Activated naive CD4-positive, alpha-beta T cell (primary cell): ENCODE measurements at places on chromosomes 7 and 10.

DNA sequence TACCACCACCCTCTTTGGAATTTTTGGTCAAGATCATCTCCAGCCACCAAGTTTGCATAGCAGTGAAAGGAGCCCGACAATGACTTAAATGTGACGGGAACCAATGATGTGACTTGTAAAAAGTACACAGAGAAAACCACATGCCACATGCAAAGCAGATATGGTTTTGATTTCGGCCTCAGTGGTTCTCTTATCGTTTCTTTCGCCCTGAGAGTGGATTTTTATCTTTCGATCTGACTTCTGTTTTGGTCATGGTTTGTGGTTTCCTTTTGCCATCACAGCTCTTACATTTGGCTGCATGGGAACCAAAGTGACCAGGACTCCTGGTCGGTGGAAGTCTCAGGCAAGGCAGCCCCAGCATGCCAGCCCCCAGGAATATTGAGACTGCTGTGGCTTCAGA is 31.5 kb downstream of the TCF7L2 start:
- no peak for DNase-seq

DNA sequence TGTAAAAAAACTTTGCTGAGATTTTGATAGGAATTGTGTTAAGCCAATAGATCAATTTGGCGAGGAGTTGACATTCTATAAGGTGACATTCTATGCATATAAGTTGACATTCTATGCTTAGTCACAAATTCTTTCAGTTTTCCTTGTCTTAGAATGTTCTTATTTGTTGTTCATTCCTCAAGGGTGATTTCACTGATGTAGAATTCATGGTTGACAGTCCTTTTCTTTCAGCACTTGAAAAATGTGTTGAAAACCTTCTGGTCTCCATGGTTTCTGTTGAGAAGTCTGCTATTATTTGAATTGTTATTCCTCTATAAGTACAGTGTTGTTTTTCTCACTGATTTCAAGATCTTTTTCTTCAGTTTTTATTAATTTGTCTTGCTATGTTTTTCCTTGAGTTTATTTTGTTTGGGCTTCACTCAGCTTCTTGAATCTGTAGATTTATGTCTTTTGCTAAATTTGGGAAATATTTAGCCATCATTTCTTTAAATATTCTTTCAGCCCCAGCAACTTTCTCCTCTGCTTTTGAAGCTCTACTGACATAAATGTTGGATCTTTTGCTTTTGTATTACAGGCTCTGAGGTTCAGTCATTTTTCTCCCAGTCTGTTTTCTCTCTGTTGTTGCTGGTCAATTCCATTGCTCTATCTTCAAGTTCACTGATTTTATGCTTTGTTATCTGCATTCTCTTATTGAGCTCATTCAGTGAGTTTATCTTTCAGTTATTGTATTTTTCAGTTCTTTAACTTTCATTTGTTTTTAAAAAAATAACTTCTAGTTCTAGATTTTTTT is 154.9 kb downstream of the SDK1 start:
- no peak for DNase-seq

DNA sequence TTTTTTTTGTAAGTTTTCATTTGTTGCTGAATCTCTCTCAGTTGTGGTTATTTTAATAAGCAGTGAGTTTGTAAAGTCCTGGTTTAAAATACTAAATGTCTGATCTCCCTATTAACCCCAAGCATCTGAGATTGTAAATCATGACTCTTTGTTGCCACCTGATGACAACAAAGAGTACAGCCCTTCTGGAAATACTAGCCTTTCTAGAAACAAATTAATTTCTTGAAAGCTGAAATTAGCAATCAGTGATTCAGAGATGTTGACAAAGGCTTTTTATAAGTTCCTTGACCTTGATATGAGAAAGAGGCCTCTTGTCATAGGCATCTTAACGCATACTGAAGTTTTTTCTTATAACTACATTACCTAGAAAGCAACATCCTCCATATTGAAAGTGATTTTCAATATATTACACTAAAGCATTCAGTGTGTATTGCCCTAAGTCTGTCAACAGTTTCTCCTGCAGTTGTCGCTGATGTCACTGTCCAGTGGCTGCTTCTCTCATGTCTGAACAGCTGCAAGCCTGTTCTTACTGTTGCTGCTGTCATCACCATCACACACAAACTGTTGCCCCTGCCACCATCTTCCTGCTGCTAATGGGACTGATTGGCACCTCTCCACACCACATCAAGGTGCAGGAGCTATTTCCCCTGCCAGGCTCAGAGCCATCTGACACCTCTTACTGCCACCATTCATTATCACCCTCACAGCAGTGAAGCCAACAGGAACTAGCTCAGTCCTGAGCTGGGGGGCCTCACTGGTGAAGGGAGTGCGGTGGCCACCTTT is 95.1 kb upstream of the LRGUK start:
- DNase-seq: no peak

- DNase-seq: no peak
These were observed 71.7 kb downstream of the PRLHR start for GRCh38 chr10:118523775-118524174.

- no peak for DNase-seq
These were observed 30.3 kb downstream of the GRID1 start for GRCh38 chr10:86336341-86336740.

- DNase-seq: no peak
These were observed 30.5 kb upstream of the MKRN1 start for GRCh38 chr7:140509789-140510188.

GRCh38 chr10:15591937-15592336 is 127.8 kb downstream of the ITGA8 start:
- DNase-seq: no peak

- DNase-seq: no peak
These were observed 421 bp upstream of the NODAL start for GRCh38 chr10:70441895-70442309.

DNA sequence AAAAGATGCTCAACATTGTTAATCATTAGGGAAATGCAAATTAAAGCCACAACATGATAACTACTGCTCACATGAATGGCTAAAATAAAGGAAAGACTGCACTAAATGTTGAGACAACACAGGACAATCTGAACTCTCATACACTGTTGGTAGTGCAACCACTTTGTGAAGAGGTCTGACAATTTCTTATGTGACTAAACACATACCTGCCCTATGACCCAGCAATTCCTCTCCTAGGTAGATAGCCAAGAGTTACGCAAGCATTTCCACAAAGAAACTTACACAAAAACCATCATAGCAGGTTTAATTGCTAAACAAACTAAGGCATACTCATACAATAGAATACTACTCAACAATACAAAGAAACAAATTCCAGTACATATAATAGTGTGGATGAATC is 41.8 kb upstream of the HERPUD2 start:
- no peak for DNase-seq

GRCh38 chr10:60032723-60033122 is 126.4 kb upstream of the CCDC6 start:
- no peak for DNase-seq

GRCh38 chr7:151566897-151567320 is 47.2 kb upstream of the RHEB start:
- DNase-seq: no peak

DNA sequence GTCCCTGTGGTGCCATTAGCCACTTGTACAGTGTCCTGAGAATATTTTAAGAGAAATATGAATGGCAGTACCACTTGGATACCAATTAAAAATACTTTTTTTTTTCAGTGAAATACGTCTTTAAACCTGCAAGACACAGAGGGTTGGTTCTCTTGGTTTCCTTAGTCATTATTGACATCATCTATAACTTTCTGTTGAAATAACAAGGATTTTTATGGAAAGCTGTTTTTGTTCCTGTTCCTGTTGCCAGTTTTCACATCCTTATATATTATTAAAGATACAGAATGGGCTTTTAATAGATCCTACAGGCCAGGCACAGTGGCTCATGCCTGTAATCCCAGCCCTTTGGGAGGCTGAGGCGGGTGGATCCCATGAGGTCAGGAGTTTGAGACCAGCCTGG is 579.9 kb downstream of the AUTS2 start:
- no peak for DNase-seq

- no peak for DNase-seq
These were observed 256.2 kb upstream of the MGMT start for GRCh38 chr10:129210876-129211275.

GRCh38 chr10:124316326-124316725 is 102.4 kb downstream of the OAT start:
- DNase-seq: no peak

GRCh38 chr7:26329520-26330255 is 38.0 kb downstream of the SNX10 start:
- no peak for DNase-seq

- no peak for DNase-seq
These were observed 66.3 kb downstream of the CHST15 start for GRCh38 chr10:124027031-124027611.

- DNase-seq: no peak
These were observed 81.6 kb downstream of the ARHGAP22 start for GRCh38 chr10:48523212-48523819.

- no peak for DNase-seq
These were observed 40.4 kb downstream of the TMEM168 start for GRCh38 chr7:112749775-112750174.

DNA sequence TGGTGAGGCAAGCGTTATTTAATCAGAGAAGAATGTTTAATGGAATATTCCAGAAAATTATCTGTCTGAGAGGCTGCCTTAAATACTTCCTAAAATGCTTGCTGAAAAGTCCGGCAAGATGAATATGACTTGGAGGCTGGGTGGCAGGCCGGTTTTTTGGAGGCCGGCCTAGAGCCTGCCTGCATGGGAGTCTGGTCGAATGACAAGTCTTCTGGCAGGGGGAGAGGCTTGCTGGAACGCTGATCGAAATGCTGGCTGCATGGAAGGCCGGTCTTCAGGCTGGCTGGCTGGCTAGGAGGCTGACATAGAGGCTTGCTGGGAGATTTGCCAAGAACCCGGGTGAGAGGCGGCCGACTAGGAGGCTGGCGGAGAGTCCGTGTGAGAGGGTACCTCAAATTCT is 135.7 kb downstream of the OR13A1 start:
- DNase-seq: no peak

- no peak for DNase-seq
These were observed 41.3 kb downstream of the SH3PXD2A start for GRCh38 chr10:103814105-103814504.

DNA sequence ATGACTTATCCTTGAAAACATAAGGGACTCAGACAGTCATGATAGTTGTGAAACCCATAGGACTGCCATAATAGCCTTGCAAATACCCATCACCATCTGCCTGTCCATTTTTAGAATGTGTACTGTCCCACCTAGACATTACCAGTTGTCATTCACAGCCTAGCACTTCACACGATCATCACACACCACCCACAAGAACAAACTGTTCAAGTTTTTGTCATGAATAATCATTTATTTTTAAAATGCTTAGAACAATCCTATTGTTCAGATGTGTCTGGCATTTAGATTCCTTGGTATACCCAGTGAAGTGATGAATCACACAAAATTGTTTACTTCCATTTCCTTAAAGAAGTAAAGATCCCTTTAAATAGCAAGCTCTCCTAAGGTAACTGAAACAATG is 46.6 kb downstream of the CCDC3 start:
- DNase-seq: no peak

GRCh38 chr10:71483885-71484751 is 87.4 kb downstream of the CDH23 start:
- no peak for DNase-seq

GRCh38 chr10:33754052-33754451 is 419.6 kb upstream of the NRP1 start:
- DNase-seq: no peak

- no peak for DNase-seq
These were observed 176.9 kb downstream of the SEMA3A start for GRCh38 chr7:84017651-84018050.

GRCh38 chr7:104983076-104983577 is 30.9 kb upstream of the KMT2E start:
- DNase-seq: no peak

DNA sequence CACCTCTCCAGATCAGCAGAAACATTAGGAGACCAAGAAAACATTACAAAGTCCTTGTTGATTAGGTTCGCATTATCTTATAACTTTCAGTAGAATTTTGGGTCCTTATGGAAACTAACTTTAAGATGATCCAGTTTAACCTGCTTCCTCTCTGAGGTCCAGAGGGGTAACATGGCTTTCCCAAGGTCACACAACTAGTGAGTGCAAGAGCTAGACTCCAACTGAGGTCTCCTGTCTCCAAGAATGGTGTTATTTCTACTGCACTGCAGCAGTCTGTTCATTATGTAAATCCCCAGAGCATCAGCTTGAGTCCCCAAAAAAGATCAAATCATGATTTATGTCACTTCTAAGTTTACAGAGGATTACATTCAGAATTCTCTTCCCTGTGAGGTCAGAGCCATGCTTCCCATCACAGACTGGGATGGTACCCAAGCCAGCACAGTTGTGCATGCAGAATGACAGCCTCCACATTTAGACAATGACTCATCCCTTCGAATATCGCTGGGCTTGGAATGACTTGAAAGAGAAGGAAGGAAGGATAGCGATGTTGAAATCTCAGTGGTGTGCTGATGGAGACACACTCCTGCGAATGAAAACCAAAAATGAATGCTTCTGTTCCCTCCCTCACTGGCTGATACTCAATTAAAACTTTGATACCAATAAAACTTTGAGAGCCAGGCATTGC is 163.1 kb upstream of the PLXNA4 start:
- DNase-seq: no peak

GRCh38 chr10:133475821-133476640 is 22.3 kb downstream of the SCART1 start:
- no peak for DNase-seq

DNA sequence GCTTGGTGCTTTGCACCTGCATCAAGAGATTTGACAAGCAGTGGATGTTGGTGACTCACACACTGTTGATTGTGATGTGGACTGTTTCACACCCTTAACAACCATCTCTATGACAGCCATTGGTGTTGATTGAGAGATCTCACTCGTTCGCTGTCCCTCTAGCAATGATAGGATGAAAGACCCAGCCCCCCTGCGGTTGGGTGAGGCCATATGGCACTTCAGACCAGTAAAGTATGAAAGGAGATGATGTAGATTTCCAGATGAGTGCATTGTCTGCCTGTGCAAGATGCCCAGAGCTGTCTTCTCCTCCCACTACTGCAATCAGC is 138.7 kb upstream of the PRR15 start:
- DNase-seq: no peak
